Stimulated activated CD4-positive, alpha-beta T cell treated with anti-CD3 and anti-CD28 coated beads, TNF-alpha, amount 100 ng/mL, for 24 hours (primary cell): ENCODE measurements at places on chromosomes 1 and 21.

- no peak for DNase-seq
These were observed 153.3 kb upstream of the VAMP3 start for GRCh38 chr1:7617826-7618225.

- DNase-seq = no peak
These were observed 2.0 kb downstream of the QSOX1 start for GRCh38 chr1:180156631-180157091.

- DNase-seq = no peak
These were observed 6.3 kb downstream of the FHL3 start for GRCh38 chr1:37998913-37999429.

DNA sequence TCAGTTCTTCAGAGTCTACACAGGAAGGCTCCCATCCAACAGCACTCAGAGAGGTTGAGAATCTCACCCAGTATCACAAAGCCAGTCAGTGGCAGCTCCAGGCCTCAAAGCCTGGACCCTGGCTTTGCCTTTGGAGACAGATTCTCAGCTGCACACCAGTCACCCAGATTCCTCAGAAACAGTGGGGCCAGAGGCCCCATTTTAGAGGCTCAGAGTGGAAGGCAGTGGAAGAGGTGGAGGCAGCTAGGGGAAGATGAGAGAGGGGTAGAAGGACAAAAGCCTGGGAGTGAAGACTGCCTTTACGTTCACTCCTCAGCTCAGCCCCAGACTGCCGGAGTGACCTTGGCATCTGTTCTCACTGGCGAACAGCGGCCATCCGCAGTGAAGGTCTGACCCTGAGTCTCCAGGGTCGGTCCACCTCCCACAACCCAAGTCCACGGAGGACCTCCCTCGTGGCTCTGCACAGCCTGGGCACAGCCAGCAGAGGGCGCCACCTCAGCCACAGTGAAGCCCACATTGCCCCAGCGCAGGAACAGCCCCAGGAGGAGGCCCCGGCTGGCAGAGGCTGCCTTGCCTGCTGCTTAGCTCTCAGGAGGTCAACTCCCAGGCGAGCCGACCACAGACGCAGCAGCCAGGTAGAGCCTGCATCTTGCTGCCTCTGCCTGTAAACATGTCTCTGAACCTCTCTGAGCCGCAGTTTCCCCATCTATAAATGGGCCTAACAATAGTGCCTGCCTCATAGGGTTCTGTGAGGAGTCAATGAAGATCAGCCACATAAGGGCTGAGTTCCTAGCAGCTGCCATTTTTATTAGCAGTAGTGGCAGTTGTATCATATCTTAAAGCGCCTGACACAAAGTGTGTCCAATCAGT is 5.9 kb upstream of the FNDC5 start:
- DNase-seq = no peak

- no peak for DNase-seq
These were observed 6.5 kb upstream of the LRRC71 start for GRCh38 chr1:156913809-156914387.

DNA sequence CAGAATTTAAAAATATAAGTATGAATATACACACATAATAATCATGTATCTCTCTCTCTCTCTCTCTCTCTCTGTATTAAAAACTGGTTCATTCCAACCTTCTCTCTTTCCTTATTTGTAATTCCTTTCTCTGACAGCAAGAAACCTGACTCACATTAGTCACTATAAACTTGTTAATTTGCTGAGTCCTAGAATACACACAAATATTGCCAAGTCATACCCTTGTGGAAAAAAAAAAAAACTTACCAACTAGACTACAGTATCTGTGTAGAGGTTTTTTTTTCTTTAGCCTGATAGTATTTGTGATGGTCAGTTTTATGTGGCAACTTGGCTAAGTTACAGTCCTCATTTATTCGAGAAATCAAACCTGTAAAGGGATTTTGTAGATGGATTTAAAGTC is 26.3 kb upstream of the NHLH2 start:
- no peak for DNase-seq

DNA sequence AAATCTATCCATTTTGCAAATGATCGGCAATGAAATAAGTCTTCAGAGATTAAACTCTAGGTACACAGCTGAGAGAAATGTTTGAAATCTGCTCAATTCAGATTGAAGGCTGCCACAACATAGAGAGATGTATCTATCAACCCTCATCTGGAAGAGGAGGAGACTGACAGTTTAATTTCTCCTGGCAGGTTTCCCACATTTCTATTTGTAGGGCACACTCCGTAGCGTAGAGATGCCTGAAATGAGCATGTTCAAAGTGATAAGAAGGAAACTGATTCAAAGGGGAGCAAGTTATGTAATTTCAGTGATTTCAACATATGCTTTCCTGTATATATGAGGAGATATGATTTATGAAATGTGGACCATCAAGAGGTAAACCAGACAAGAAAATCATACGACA is 44.1 kb downstream of the NIBAN1 start:
- DNase-seq = no peak

GRCh38 chr1:26049531-26050247 is 3.8 kb upstream of the SLC30A2 start:
- DNase-seq = no peak

DNA sequence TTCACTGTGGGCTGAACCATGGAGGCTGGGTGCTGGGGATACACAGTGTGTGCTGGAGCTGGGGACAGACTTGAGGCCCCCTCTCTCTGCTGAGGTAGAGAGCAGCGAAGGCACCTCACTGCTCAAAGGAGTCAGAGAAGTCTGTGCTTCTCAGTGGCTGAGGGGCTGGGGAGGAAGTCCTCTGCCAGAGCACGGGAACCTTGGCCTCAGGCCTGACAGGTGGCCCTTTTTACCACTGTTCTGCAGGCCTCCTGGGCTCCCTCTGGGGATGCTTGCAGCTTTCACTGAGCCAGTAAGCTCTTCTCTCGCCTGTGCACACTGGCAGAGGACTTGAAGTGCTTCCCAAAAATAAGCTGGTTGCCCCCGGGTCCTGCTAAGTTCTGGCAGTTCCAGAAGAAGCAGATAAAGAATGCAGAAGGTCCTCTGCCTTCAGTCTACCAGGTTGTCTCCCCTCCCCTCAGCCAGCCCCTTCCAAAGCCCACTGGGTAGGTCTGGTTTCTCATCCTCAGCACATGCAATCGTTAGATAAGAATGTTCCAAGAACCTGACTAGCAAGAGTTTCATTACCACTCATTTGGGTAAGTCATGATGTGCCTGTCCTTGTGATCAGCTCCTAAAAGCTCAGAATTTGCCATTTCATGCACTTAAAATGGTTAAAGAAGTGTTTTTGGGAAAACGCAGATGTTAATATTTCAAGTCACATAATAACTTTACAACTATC is 53.9 kb downstream of the TENT5C start:
- DNase-seq = no peak

DNA sequence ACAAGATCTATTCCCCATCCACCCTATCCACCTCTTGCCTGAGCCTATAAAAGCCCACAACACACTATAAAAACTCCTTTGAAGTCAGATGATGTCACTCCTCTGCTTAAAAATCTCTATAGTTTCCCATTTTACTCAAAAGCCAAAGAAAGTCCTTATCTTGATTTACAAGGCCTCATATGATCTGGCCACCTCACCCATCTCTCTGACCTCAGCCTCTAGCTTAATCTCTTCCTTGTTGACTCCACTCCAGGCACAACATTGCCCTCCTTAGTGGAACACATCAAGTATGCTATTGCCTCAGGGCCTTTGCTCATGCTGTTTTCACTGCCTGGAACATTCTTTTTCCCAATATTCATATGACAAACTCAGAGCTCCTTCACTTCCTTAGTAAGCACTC is 33.3 kb downstream of the ZNF281 start:
- DNase-seq = no peak

GRCh38 chr1:194268839-194269238 is 1082.4 kb upstream of the B3GALT2 start:
- no peak for DNase-seq

GRCh38 chr21:38753114-38753513 is 52.6 kb upstream of the ETS2 start:
- DNase-seq = no peak

GRCh38 chr1:153402226-153402625 is 11.4 kb upstream of the S100A8 start:
- no peak for DNase-seq

GRCh38 chr1:37952738-37953137 is 5.9 kb upstream of the INPP5B start:
- no peak for DNase-seq

GRCh38 chr1:154413177-154413783 is 8.1 kb downstream of the IL6R start:
- no peak for DNase-seq

- no peak for DNase-seq
These were observed 46.0 kb upstream of the GUCA2A start for GRCh38 chr1:42210421-42211133.

GRCh38 chr1:21725748-21726392 is 56.7 kb upstream of the RAP1GAP start:
- no peak for DNase-seq

DNA sequence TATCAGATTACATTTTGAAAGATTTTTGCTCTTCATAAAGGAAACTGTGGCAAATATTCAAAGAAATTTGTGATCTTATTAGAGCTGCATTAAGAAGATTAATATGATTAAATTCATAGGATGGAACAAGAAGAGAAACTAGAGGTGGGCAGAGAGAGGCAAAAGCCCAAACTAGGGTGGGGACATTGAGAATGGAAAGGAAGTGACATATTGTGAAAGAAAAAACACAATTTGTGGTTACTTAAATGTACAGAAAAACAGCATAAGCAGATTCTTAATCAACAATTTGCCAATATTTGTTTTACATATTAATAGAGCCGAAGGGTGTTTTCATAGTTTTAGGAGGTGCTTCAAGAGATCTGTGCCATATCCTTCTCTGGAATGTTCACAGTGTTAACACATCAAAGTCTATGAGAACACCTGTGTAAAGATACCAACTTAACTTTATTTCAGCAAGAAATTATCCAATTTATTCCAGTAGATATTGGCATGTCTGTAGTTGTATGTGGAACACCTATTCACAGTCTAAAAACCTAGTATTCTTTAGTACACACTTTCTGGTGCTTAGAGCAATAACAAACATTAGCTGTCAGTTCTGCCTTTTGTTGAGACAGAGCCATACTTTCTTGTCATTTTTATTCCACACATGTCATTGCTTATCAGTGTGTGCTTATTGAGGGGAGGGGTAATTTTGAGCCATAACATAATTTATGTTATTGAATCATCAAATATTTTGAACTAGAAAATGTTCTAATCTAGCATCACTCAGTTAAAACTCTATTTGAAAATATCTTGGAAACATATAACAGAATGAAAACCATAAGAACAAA is 401.5 kb downstream of the PTPRC start:
- DNase-seq = no peak

DNA sequence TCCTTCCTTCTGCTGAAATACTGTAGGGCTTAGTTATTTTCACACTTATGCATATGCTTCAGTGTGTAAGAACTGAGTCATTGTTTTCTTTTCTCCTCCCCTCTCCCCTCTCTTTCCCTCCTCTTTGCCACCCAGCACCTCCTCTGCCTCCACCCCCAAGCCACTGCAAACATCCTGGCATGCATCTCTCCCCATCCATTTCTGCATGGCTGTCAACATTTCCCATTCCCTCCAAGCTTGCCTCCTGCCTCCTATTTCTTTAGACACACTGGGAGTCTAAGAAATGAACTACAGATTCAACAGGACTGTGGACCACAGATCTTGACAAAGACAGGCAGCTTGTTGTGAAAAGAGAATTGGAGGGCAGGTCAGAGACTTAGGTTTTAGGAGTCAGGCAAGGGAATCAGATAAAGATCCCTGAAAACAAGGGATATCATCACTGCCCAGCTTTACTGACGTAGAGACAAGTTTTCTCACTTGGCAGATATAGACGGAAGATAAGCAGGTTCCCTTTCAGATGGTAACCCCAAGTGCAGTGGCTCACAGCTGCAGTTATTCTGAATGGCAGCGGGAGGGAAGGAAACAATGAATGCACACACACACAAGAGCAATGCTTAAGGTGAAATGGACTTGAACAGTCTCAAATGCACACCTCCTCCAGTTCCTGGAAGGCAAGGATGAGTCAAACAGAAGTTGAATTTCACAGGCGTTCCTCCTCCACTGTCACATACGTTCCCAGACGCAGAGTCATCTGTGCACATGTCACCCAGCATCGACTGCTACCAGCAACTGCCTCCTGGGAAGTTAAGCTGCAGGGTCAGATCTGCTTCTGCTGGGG is 56.1 kb downstream of the HIVEP3 start:
- peak; percentile 65 for DNase-seq

DNA sequence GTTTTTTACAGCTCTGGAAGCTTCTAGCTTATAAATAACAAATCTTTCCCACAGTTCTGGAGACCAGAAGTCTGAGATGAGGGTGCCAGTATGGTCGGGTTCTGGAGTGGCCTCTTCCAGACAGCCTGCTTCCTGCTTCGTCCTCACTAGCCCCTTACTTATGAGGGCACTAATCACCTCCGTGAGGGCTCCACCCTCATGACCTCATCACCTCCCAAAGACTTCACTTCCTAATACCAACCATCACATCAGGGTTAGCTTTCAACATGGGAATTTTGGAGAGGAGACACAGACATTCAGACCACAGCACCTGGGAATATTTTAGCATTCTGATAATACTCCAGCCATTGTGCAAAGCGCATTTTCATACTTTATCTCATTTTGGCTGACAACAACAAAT is 223.7 kb upstream of the IRF2BP2 start:
- DNase-seq = no peak

DNA sequence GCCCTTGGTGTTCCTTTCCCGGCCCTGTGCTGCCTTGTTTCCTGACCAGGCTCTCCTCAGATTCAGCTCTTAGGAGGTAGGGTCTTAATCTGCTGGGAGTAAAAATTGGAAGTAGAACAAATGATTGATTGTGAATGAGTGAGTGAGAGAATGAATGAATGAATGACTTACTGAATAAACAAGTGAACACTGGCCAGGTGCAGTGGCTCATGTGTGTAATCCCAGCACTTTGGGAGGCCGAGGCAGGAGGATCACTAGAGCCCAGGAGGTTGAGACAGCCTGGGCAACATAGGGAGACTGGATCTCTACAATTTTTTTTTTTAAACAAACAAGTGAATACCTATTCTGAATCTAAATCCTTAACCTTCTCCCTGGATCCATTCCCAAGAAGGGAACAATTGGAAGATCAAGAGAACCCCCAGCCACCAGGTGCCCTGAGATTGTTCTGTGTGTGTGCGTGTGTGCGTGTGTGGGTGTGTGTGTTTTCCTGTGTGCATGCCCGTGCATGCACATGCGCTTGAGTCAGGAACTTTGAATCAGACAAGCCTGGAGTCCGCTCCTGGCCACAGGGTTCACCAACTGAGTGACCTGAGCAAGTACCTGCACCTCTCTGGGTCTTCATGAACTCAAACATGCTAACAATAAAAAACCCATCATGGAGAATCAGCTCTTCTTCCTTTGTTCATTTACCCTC is 24.3 kb upstream of the CITED4 start:
- no peak for DNase-seq

GRCh38 chr1:9302745-9303524 is 10.2 kb downstream of the SPSB1 start:
- no peak for DNase-seq
